Thymus (tissue), 14 donors: ENCODE measurements at places on chromosomes 12 and 14. TPM values are rescaled to one million over a fixed set of nuclear protein-coding genes. Genes with fewer than 3 reads are reported as not detected.

- no peak for DNase-seq
- H3K36me3 ChIP-seq, result peaks cover 47% of the 10 kb centered on the region
Measured at GRCh38 chr12:11661491-11662089, 12.1 kb downstream of the ETV6 start.

DNA sequence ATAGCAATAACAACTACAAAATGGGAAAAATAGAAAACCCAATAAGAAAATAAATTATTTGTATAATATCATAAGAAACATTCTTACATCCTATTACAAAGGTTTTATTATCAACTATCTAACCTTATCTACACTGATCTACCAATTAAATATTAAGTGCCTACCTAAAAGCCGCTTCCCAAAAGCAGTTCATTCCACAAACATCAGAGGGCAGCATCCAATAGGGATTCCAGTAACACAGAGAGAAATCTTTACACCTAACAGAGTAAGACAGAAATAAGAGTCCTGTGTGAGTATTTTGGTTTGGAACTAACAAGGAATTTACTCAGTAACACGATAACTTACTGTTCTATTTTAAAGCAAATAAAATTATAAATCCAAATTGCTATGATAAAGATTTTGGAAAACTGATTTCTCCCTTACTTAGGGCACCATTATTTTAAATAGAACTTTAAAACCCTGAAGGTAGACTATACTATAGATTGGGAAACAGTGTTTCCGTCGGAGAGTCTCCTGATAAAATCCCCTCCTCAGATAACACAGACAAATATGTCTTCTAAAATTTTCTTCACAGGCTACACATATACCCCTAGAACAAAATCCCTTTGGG, 15.0 kb downstream of the GXYLT1 start:
- no peak overlapping the region for H3K27ac ChIP-seq
- H3K4me1 ChIP-seq, result no peaks in the 10 kb centered on the region
- H3K36me3 ChIP-seq, result no peaks in the 10 kb centered on the region
- no peak overlapping the region for H3K4me3 ChIP-seq
- H3K27me3 ChIP-seq, result no peaks in the 10 kb centered on the region

GRCh38 chr14:54781961-54782750, 120.5 kb downstream of the GCH1 start:
- no peak overlapping the region for H3K4me3 ChIP-seq
- no peak overlapping the region for H3K27ac ChIP-seq
- no peaks in the 10 kb centered on the region for H3K36me3 ChIP-seq
- DNase-seq, result no peak

SPX gene
- total RNA-seq, result 10.7 TPM

GPR137C gene
- total RNA-seq, result 0.52 TPM

DDIT3 gene
- 25.0 TPM for total RNA-seq

GUCY2C gene
- under 0.01 TPM for total RNA-seq
